ENCODE measurements at places on chromosomes 11 and 22.

- no peak for DNase-seq
Measured at GRCh38 chr11:43582863-43583462, 97.6 kb upstream of the HSD17B12 start.

- DNase-seq, result no peak
Measured at GRCh38 chr11:122305426-122306320, 189.7 kb upstream of the BLID start.

- no peak for DNase-seq
Measured at GRCh38 chr11:127411283-127411682, 410.7 kb upstream of the KIRREL3 start.

DNA sequence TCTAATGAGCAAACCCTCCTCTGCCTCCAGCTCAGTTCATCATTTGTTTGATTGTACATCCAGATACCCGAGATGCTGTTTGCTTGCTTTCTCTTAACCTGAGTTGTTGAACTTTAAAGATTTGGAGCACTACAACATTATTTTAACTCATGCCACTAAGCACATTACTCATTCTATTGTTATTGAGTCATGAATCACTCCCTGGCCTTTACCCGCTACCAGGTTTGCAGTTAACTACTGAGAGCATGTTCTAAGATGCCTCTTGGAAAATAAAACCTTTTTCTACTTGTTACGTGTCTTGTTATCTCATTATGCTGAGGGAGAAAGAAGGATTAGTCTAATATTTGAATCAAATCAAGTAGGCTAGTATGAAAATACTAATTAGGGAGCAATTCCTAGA lies 720.6 kb upstream of the ANO5 start:
- no peak for DNase-seq

DNA sequence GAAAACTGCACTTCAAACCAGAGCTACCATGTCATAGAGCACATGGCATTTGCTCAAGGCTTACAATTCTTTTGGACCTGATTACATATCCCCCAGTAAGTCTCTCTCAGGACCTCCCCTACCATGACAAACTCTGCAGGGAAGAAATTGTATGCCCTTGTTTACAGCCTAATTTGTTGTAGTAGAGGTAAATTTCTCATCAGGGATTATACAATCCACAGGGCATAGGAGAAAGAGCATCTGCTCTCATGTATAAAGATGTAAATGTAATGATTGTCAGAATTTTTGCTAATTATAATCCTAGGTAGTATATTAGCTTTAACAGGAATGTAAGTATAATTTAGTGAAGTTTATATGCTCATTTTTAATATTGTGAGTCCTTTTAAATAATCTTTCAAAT lies at the start of gene OR8B3:
Gene OR8B3, minus strand, starts transcription at position 101 of the 400 bp plus-strand sequence. CDS start 1,673 bp downstream, outside the sequence.
- DNase-seq, result no peak

DNA sequence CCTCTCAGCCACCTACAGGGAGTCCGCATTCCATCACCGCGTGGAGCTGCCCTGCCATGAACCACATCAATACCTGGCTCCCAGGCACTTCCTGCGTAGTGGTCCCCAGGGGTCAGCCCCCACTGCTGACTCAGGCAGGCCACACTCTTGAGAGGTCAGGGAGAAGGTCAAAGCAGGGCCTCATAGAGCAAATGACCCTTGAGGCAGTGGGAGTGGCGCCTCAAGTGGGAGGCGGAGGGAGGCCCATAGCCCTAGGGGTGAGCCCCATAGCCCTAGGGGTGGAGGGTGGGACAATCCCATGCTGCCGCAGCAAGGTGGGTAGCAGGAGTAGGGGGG lies 5.0 kb downstream of the PRDX5 start:
- no peak for DNase-seq

- DNase-seq, result no peak
Measured at GRCh38 chr22:25395468-25395867, 169.0 kb upstream of the GRK3 start.

DNA sequence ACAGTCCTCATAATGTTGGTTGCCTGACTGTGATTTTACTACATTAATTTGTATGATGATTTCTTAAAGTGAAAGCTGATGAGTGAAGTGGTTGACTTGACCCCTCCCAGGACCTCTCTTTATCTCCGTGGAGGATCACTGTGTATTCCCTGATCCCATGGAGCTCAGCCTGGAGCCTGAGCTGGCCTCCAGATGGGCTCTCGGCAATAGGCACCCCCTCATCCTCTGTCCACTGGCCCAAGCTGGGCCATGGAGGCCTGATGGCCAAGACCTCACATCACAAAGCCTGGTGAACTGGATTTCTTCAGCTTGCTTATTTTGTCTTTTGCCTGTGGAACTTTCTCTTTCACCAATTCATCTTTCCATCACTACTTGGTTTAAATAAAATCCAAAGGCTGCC lies 75.2 kb downstream of the WNT11 start:
- no peak for DNase-seq

- peak; percentile 50 for DNase-seq
Measured at GRCh38 chr11:57459164-57460021, 935 bp upstream of the RTN4RL2 start.

GRCh38 chr11:126544108-126545056 lies 188.9 kb downstream of the ST3GAL4 start:
- DNase-seq, result no peak

DNA sequence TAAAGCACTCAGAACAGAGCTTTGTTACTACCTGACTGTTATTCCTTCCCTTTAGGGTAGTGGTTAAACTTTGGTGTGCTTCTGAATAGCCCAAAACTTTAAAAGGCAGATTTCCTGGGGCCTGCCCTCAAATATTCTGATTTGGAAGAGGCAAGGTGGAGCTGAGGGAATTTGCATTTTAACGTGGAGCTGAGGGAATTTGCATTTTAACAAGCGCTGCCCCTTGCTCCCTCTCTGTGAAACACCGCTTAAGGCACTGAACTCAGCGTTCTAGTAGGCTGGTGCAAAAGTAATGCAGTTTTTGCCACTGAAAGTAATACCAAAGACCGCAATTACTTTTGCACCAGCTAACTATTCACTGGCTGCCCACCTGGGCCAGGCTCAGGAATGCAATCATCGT lies 35.0 kb downstream of the TPST2 start:
- no peak for DNase-seq

- no peak for DNase-seq
Measured at GRCh38 chr11:63804259-63804658, 9.0 kb upstream of the SPINDOC start.
